ENCODE measurements at places on chromosomes 16 and 17.

DNA sequence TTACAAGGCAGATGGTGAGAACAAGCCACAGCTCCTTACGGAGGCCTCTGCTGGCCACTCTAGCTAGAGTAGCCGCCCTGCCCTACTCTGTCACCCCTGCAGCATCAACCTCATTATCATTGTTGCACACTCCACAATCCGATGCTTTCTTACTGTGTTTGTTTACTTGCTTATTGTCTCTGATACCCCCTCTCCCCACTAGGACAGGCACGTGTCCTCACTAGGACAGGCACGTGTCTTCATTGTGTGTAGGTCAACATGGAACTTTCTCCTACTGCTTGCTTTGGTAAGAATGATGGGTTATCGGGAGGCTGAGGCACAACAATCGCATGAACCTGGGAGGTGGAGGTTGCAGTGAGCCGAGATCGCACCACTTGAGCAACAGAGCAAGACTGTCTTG, 63.9 kb downstream of the KNOP1 start:
- DNase-seq = no peak

DNA sequence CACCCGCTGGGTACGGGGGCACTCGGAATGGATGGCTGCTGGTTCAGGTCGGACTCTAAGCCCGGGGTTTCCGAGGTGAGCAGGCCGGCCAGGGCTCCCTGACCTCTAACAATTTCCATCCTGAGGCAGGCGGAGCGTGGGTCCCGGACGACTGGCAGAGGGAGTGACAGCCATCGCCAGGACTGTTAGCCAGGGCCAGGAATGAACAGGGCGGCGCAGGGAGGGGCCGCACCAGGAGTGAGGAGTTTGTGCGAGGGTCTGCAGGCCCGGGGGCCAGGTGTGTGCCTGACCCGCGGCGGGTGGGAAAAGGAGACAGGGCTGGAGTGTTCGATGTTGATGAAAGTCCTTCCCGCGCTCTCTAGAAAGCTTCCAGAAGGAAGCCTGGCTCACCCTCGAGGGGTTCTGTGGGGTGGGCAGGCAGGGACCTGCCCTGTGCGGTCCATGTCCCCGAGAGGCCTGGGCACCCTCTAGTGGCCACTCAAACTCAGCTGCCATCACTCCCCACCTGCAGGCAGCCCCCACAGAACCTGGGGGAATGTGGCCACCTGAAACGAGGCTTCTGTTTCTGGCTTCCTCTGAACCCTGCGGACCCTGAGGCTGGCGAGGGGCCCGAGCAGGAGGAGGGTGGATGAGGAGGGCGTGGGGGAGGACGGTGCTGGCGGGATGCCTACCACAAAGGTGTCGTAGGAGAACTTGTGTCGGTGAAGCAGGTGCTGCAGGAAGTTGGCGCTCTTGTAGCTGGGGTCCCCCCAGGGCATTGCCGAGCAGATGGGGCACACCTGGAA, 8.2 kb downstream of the RNF166 start:
- no peak for DNase-seq

GRCh38 chr17:61227866-61228265, 171.8 kb upstream of the TBX2 start:
- no peak for DNase-seq

- peak; percentile 10 for DNase-seq
Measured at GRCh38 chr16:23557779-23558702, 514 bp downstream of the UBFD1 start.

DNA sequence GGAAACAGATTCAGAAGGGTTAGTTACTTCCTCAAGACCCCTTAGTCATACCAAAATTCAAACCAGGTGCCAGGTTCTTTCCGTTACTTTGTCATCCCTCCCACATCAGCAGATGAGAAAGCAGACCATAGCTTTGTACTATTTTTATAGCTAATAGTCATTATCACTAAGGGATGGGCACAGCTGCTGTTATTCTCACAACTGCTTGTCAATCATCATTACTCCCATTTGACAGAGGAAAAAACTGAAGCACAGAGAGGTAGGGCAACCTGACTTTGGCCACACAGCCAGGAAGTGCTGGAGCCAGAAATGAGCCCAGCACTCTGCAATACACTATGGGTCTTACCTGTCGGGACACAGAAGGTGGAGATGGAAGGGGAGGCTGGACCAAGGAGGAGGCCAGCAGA, 30.0 kb downstream of the TEKT5 start:
- DNase-seq = no peak

GRCh38 chr16:4060823-4061222, 55.4 kb downstream of the ADCY9 start:
- no peak for DNase-seq
